ENCODE measurements at places on chromosomes 5 and 9.

DNA sequence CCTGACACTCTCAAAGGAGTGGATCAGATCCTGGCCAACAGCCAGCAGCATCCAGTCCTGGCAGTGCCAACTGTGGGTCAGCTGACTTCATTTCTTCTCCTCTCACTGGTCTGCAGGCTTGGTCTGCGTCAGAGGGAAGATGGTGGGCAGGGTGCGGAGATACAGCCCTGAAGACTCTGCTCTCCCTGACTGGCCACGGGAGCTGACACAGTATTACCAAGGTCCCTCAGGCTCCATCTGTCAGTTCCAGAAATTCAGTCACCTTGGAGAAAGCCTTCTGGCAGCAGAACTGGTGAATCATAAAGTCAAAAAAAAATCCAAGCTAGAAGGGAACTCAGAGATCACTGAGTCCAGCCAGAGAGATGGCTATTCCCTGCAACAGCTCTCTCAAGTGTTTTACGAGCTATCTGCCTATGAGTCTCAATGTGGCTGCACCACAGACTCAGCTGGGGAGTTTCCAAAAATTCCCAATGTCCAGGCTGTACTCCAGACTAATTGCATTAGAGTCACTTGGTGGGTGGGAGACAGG lies 27.9 kb downstream of the C1QTNF2 start:
- DNase-seq: no peak

DNA sequence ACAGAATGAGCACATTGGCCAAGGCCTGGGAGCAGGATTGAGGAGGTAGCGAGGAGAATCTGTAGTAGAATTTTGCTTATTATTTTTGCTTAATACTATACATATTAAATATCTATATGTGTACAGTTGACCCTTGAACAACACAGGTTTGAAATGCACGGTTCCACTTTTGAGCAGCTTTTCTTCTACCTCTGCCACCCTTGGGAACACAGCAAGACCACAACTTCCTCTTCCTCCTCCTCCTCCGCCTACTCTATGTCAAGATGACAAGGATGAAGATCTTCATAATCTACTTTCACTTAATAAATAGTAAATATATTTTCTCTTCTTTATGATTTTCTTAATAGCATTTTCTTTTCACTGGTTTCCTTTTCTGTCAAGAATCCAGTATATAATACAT lies 541.4 kb downstream of the KCTD16 start:
- DNase-seq: no peak

- no peak for DNase-seq
Measured at GRCh38 chr9:112892981-112893380, 2.3 kb upstream of the SLC46A2 start.

GRCh38 chr9:94676446-94677131 lies 37.3 kb upstream of the FBP1 start:
- no peak for DNase-seq

- DNase-seq: no peak
Measured at GRCh38 chr5:16666883-16667398, 50.1 kb upstream of the RETREG1 start.

DNA sequence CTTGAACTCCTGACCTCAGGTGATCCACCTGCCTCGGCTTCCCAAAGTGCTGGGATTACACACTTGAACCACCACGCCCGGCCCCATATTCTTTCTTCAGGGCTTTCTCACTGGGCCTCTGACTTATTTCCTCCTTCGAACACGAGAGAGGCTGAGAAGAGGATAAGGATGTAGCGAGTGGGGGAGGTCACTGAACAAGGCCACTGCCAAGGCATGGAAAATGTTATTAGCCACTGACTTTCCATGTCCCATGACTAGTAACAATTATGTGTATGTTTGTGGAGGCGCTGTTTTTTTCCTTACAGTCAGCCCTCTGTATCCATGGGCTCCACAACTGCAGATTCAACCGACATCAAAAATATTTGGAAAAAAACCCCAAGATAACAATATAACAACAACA lies 12.3 kb upstream of the FCHSD1 start:
- no peak for DNase-seq

- DNase-seq: no peak
Measured at GRCh38 chr9:27933210-27934025, 360.1 kb upstream of the C9orf72 start.

- no peak for DNase-seq
Measured at GRCh38 chr9:69325409-69326212, 596 bp downstream of the ENTREP1 start.

- no peak for DNase-seq
Measured at GRCh38 chr5:58498340-58498942, 7.2 kb downstream of the GAPT start.

GRCh38 chr5:111255169-111255568 lies 31.0 kb downstream of the CAMK4 start:
- no peak for DNase-seq

DNA sequence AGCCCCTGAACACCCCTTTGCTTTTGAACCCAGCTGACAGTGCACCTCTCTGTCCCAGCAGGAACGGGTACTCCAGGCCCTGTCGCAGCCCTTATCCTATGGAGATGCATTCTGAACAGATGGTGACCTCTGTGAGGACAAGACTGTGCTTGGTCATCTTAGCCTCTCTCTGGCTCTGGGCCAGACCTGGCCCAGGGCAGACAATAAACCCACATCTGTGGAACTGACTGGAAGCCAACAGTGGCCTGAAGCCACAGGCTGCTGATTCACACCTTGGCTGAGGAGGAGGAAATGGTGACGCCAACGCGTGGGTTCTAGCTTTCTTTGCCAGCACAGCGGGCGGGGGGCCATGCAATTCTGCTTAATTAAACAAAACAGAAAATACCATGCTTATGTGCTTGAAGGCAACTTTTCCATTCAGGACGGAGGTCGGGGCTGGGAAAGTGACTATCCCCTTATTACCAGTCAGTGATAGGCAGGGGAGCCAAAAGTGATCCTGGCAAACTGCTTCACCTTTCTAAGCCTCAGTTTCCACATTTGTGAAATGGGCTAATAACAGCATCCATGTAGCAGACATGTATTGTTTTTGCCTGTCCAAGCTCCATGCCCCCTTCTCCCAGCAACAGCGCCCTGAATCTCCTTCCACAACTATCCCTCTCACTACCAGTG lies 10.8 kb downstream of the SH3PXD2B start:
- DNase-seq: no peak

- DNase-seq: no peak
Measured at GRCh38 chr5:118233606-118234005, 754.7 kb downstream of the DTWD2 start.

- DNase-seq: no peak
Measured at GRCh38 chr5:170642776-170643436, 139.1 kb downstream of the KCNIP1 start.

Measured in activated CD4-positive, alpha-beta T cell treated with anti-CD3 and anti-CD28 coated beads for 24 hours (primary cell).